ENCODE measurements at places on chromosomes 6 and 20.

DNA sequence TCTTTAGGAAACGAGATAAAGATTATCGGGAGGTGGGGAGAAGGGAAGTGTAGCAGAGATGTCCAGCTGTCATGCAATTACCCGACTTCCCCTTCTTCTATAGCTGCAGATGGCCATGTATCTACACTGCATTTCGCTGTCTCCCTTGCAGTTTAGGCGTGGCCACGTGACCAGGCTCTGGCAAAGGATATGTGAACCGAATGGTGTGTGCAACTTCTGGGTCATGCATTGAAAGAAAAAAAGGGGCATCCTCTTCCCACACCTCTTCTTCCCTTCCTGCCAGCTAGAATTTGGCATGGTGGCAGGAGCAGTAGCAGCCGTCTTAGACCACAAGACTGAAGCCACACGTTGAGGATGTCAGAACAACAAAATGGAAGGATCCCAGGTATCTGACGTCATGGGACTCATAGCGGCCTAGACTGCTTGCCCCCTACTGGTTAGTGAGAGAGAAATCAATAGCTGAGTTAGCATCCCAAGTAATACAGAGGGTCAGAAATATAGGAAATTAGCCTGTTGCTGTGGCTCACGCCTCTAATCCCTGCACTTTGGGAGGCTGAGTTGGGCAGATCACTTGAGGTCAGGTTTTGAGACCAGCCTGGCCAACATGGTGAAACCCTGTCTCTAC lies 32.8 kb downstream of the TCF15 start:
- DNase-seq, result no peak

- DNase-seq, result no peak
Measured at GRCh38 chr6:161843066-161843465, 569.2 kb upstream of the AGPAT4 start.

GRCh38 chr20:7741866-7742265 lies 198.4 kb downstream of the HAO1 start:
- DNase-seq, result no peak

GRCh38 chr20:2327620-2328555 lies 32.1 kb downstream of the TGM3 start:
- DNase-seq, result no peak

DNA sequence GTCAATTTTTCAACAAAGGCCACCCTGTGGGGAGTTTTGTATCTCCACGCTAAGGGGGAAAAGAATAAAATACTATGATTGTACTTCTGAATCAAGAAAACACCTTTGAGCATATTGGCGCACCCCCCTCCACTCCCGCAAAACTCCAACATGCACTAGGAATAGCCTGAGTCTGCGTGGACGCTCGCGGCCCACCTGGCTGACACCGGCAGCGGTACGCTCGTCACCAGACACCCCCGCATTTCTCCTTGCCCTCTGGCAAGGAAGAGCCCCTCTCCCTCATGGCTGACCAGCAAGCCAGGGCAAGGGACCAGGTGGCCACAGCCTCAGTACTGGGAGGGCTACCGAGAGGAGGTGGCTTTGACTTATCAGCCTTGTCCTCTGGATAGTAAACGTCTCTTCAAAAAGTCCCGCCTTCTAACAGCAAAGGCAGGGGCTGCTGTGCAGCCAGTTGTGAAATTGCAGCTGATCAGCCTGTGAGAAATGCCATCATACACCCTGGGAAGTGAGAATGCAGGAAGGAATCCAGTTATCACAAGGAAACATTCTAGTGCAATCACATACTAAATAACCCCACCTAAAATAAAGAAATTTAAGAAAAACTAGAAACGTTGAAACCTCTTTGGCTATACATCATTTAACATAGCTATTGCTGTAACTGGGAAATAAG lies 84.2 kb downstream of the HUS1B start:
- no peak for DNase-seq

GRCh38 chr6:15416932-15417509 lies 171.2 kb downstream of the JARID2 start:
- no peak for DNase-seq

DNA sequence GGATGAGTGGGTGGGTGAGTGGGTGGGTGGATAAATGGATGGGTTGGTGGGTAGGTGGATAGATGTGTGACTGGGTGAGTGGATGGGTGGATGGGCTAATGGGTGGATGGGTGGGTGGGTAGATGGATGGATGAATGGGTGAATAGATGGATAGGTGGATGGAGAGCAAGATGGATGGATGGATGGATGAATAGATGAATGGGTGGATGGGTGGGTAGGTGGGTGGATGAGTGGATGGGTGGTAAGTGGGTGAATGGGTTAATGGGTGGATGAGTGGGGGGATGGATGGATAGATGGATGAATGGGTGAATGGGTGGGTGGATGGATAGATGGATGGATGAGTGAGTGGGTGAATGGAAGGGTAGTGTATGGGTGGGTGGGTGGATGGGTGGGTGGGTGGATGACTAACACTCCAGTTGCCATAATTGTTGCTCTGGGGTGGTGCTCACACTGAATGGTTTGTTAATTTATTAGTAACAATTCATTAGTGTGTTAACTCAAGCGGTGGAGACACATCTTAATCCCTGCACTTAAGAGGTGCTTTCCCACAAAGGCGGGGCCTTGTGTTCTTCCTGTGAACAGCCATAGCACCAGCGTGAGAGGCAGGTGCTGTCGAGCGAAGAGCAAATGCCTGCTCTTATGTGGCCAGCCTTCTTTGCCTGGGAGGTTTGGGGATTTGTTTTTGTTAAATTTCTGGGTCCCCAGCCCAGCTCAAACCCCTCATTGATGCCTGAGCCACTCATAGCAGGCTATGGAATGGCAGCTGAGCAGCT lies 4.9 kb upstream of the APCDD1L start:
- DNase-seq, result no peak

DNA sequence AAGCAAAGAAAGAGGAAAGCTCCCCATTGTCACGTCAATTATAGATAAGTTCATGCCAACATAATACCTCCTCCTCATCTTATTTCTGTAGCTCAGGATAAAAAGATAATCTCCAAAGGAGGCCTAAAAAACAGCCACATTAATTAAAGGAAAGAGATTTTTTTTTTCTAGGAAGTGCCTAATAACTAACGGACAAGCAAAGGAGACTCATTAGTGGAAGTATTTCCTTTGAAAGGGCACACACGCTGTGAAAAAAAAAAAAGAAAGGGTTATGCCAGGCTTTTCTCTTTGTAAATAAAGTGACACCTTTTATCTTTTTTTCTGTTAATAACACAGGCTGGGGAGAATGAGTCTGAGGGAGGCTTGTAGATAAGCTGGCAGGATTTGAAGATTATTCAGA lies 55.7 kb downstream of the PCSK2 start:
- DNase-seq, result no peak

GRCh38 chr20:63009988-63010769 lies 3.4 kb upstream of the BHLHE23 start:
- peak; percentile 35 for DNase-seq

GRCh38 chr6:169832247-169832948 lies 81.0 kb downstream of the ERMARD start:
- no peak for DNase-seq

DNA sequence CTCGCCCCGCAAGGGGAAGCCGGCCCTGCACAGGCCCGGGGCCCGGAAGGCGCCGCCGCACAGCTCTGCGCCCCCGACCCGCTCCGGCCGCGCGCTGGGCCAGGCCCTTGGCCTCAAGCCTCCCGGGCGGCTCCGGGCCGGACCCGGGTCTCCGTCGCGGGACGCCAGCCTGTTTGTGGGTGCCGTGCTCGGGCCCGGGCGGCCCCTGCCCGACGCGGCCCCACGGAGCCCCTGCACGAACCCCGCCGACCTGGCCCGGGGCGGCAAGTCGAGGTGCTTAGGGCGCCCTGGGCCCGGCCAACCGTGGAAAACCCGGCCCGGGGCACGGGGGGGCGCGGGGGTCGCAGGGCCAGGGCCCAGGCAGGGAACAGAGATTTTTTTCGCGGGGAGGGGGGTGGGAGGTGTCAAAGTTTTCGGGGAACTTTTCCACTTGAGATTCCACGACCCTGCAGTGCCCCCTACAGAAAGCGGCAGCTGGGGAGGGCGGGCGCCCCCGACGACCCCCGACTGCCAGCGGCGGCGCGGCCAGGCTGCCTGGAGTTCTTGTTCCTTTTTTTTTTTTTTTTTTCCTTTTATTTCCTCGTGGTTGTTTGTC lies 805 bp upstream of the STX16 start:
- peak; percentile 40 for DNase-seq

DNA sequence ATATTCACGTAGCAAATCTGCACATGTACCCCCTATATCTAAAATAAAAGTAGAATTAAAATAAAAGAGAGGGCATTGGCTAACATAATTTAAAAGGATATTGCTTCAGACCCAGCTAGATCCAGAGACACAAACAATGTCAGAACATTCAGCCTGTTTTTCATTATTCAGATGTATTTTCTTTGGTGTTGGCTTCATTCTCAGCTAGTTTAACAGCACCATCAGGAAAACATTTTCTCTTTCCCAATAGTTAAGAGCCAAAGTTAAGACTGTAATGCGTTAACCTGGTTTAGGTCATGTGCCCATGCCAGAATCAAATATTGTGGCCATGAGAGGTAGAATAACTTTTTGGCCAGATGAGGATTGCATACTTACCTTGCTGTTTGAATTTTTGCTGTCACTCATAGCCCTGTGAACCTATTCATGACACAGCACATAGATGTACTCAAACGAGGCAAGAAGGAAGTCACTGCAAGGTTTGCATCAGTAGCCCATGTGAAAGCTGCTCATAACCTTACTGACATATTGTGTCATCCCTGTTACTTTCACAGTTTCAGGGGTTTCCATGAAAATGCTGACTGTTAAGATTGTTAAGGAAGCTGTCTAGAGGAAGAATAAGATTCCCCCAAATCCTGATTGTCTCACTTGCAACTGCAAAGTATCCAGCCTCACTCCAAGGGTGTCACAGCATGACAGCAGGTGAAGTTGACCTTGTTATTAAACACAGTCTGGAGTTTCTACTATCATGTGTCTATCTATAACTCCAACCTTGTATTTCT lies 233.1 kb downstream of the PACRG start:
- no peak for DNase-seq

- DNase-seq, result no peak
Measured at GRCh38 chr20:25574411-25574810, 10.9 kb downstream of the NINL start.

DNA sequence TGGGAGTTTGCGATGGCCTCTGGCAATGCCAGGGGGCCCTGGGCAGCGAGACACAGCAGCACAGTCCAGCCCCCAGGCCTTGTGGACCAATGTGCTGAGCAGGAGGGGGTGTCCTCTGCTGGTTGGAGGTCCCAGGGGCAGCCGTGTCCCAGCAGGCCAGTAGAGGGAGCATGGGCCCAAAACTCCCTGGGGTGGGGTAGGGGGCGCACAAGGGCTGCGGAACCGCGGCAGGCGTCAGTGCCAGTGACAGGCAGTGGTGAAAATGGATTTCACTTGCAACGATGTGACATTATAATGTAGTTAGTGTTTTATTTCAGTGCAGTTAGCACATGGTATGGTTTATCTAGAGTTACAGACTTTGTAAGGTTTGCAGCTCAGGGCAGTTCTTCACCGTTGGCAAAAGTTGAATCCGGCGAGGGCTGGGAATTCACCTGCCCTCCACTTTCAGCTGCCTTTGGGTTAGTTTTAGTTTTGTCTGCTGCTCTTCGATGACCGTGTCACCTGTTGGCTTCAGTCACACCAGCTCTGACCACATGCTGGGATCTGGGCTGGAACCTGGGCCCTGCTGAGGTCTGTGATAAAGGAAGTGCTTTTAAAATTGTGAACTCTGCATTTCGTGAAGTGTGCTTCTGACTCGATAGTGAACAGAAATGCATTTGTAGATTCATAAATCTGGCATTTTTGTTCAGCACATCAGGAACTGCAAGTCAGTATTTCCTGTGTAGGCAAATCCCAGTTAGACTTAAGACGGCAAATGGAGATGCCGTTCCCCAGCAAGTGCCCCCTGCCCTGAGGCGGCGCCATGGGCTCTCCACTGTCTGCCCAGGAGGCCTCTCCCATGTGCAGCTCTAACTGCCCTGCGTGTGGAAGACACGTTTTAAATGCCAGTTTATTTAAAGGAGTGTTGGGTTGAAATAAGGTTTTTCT lies 46.8 kb downstream of the PYGB start:
- DNase-seq, result peak; percentile 36

DNA sequence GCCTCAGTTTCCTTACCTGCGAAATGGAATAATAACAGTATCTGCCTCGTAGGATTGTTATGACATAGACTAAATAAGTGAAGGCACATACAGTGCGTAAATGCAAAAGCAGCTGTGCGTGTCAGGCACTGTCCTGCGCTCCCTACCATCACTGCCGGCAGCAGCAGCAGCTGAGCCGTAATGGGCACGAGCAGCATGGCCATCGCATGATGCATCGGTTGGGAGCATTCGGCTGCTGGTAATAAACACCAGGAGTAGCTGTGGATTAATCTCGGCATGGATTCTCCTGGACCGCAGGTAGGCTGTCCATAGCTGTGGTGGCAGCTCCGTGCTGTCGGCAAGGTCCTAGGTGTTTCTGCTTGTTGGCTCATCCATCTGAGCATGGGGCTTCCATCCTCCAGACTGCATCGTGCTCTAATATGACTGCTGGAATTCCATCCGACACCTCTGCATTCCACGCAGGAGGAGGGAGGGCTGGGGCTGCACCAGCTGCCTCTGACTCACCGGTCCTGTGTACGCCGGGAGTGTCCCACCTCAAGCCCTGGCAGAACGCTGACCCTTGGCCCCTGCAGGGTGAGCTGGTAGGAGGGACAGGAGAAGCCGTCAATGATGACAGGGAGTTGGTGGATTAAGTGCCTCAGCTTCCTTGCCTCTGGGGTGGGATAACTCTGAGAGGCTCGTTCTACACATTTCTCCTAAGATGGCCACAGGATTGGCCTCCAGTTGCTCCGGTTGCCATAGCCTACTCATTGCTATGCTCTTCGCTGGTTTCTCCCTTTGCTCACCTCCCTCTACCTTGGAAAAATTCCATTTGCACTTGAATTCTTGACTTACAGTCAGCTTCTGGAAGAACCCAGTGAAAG lies 100.9 kb upstream of the PMEPA1 start:
- DNase-seq, result no peak

GRCh38 chr6:33198853-33199436 lies 1.5 kb downstream of the RXRB start:
- DNase-seq, result no peak

DNA sequence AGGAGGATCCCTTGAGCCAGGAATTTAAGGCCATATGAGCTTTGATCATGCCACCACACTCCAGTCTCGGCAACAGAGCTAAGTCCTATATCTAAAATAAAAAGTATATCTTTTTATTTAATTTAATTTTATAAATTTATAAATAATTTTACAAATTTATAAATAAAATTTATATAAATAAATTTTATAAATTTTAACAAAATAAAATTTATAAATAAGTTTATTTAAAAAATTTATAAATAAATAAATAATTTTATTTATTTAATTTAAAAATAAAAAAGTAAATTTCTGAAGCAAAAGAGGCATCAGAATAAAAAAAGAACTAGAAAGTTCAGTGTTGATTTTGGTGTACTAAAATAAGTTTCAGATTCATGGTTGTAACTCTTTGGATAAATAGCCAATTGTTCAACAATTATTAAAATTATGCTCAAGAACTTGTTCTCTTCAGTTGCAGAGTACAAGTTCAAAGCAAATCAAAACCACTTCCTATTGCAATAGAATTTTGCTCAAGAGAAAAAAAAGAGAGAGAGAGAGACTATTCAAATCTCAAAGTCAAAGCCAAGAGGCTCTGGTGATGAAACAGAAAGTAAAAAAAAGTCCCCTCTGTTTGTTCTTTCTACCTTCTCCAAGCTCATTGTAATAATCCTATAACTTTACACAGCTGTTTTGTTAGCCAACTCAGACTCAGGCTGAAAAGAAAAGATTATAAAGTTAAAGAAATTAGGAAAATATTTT lies 547.5 kb upstream of the ADGRB3 start:
- no peak for DNase-seq
